ENCODE measurements at places on chromosomes 11 and 22.
A peak's percentile ranks its signal among the peaks of the same experiment; 100 is the strongest.

GRCh38 chr11:65900125-65900898 lies at the start of gene FOSL1:
Gene FOSL1 (minus strand): TSS chr11:65900388. CDS start chr11:65900339, 49 bp downstream.
- DNase-seq = peak; percentile 91

GRCh38 chr11:118621071-118621783 lies 13.8 kb downstream of the PHLDB1 start:
- DNase-seq = no peak

GRCh38 chr11:93547028-93547427 lies 3.8 kb upstream of the SMCO4 start:
- DNase-seq = no peak

DNA sequence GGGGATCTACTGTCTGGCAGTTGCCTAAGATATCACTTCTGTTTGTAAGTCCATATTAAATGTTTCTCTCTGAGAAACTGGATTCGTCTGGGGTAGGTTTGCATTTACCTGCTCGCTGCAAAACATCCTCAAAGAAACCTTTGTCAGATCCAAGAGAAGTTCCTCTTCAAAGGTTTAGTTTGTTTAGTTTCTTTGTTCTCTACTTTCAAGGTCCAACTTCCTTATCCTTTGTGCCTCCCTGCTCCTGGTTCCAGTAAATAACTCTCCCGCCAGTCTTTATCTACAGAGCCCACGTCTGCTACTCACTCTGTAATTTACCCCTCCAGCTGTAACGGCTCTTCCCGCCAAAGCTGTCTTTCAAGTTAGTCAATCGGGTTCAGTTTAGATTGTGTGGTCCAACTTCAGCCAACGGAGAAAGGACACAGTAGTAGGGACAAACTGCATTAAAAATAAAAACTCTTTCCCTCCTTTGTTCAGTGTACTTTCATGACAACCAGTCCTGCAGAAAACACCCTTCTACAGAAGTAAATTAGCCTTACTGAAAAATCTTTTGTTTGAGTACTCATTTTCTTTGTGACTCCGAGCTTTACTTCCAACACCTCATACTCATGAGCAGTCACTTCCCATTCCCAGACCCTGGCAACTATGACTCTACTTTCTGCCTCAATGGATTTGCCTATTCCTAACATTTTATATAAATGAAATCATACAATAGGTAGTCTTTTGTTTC lies 41.0 kb downstream of the TMPRSS5 start:
- no peak for DNase-seq

DNA sequence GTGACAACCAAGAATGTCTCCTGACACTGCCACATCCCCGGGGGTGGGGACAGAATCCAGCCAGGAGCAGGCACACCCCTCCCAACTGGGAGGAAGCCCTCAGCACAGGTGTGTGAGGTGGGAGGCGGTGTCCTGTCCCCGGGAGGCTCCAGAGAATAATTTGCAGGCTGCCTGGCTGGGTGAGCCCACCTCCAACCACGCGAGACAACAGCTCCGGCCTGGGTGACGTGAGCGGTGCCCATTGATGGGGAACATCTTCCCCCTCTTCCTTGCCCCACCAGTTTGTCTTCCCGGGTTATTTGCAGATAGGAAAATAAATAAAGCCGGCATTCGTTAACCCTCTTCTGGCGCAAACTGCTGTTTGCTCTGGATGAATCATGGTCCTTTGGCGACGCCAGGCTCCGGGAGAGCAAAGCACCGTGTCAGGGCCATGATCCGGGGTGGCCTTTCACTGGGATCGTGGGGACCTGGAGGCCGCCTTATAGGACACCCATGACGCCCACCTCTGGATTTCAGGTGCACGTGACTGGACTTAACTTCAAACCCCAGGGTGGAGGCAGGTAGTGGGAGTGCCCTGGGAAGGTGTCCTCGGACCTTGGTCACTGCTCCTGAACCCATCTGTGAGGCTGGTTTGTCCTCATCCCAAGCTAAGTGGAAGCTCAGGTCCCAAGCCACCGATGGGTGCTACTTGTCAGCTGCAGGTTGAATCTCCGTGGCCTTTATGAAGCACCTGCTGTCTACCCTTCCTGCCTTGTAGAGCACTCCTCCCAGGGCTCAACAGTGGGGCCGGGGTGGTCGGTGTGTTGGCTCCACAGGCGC lies 13.9 kb downstream of the CCND1 start:
- DNase-seq = no peak

- DNase-seq = no peak
These were observed 23.4 kb upstream of the RASD2 start for GRCh38 chr22:35517207-35517606.

DNA sequence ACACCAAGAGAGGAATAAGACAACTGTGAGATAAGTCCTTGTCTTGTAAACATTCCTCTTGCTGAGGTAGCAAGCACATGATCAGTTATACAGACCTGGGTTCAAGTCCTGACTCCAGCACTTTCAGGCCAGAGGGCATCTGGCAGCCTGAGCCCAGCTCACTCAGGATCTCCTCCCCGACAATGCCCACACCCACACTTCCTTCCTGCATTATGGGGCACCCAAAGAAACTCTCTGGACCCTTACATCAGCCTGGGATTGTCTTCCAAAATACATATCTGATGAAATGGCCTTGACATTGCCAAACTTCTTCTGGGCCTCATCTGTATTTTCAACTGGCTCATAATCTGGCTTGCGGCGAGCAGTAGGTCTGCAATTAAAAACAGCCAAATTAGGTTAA lies 48.6 kb downstream of the ARFGAP3 start:
- DNase-seq = no peak

- DNase-seq = no peak
These were observed 845.3 kb downstream of the FAM181B start for GRCh38 chr11:81888391-81888790.

- no peak for DNase-seq
These were observed 1.9 kb downstream of the TMA7B start for GRCh38 chr22:39962071-39962470.

GRCh38 chr22:29074276-29074772 lies 1.5 kb downstream of the KREMEN1 start:
- no peak for DNase-seq

GRCh38 chr22:36467946-36468345 lies 13.5 kb downstream of the TXN2 start:
- no peak for DNase-seq

GRCh38 chr11:126115816-126116331 lies 53.2 kb upstream of the CDON start:
- no peak for DNase-seq

- DNase-seq = peak; percentile 80
These were observed 25.8 kb downstream of the DDIAS start for GRCh38 chr11:82927264-82927880.

DNA sequence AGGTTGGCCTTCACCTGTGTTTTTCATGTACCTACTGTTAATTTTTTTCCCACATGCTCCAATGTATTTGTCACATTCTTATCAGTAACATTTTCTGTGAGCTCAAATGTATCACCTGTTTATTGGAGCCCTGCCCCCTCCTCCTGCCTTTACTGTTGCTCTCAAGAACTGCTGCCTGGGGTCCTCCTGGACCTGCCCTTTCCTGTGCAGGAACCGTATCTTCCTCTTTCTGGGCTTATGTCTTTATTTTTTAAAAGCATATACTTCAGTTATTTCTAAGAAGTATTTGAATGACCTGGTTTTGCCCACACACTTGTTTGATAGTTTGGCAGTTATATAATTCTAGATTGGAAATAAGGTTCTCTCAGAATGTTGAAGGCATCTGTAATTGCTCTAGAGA lies 5.9 kb downstream of the FAM118B start:
- DNase-seq = no peak

- no peak for DNase-seq
These were observed 549.0 kb upstream of the LUZP2 start for GRCh38 chr11:23947883-23948282.

DNA sequence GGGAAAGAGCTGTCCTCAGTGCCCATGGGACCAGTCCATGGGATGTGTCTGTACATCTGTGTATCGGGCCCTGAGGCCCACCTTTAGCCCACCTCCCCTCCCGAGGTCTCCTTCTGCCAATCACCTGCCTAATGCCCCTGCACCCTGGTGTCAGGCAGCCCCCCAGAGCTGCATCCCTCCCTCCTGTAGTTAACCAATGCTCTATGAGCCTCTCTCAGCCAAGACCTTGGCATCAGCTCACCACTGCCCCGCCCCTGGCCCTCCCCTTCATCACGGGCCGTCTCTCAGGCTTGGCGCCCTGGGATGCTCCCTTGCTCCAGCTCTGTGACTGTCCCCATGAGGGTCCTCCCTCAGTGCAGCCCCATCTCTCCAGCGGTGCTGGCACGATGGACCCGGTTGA lies 18.5 kb downstream of the MGAT3 start:
- DNase-seq = no peak

DNA sequence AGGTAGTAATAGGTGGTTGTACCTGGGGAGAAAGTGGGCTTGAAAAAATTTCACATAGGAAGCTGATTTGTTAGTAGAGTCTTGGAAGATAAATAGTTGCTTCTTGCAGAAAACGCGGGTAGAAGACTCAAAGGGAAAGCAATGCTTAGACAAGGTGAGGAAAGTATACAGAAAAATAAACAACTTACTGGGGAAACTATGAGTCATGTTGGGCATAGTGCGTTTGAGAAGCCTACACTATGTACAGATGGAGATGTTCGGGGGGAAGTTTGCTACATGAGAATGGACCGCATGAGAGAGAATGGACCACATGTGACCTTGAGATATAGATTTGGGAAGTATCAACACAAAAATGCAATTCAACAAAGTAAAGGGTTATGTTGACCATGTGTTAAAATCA lies 86.7 kb upstream of the DDI1 start:
- DNase-seq = no peak

GRCh38 chr22:17785185-17786184 lies 11.2 kb upstream of the BID start:
- peak; percentile 61 for DNase-seq

DNA sequence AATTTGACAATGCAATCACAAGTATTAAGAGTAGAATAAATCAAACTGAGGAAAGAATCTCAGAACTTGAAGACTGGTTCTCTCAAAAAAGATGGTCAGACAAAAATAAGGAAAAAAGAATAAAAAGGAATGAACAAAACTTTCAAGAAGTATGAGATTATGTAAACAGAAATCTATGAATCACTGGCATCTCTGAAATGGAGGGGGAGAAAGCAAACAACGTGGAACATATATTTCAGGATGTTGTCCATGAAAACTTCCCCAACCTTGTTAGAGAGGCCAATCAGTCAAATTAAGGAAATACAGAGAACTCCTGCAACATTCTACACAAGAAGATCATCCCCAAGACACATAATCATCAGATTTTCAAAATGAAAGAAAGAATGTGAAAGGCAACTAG lies 235.7 kb downstream of the SBF2 start:
- no peak for DNase-seq

- peak; percentile 55 for DNase-seq
These were observed 172.5 kb downstream of the TBC1D22A start for GRCh38 chr22:46934746-46935491.

DNA sequence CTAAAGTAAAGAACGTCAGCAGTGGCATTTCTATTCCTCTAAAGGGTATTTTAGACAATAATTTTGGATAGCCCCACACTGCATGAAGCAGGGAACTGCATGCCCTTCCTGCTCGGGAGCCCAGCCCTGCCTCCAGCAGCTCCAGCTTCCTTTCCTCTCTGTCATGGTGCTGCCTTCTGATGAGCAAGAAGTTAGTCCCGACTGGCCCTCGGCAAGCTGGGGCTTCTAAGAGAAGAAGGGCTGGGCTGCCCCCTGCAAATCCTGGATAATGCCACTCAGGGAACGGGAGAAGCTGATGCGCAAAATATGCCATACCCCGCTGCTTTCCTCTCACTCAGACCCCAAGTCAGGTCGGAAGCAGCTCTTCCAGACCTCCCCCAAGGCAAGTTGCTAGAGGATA lies 296.4 kb downstream of the ETS1 start:
- DNase-seq = no peak

DNA sequence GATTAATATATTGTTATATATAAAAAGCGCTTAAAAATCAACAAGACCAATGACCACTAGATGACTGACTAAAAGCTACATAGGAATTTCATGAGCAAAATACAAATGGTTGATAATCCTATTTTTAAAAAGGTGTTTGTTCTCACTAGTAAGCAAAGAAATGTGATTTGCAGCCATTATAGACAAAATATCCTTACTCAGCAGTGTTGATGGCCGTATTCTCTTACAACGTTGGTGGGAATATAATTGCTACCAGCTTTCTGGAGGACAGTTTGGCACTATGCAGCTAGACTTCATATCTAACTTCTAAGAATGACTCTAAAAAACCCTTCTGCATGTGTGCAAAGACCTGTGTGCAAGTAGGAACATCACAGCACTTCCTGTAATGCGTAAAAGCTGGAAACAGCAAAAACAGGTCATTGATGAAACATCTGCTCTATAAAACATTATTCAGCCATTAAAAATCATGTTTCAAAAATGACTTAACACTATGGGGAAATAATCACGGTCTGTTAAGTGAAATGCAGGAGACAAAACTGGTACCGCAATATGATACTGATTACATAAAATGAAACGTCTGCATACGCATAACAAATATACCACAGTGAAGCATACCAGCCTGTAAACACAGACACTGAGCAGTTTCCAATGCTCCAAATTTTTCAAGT lies 70.1 kb upstream of the LINC01488 start:
- no peak for DNase-seq

- no peak for DNase-seq
These were observed 107.7 kb upstream of the CLMP start for GRCh38 chr11:123302751-123303195.

DNA sequence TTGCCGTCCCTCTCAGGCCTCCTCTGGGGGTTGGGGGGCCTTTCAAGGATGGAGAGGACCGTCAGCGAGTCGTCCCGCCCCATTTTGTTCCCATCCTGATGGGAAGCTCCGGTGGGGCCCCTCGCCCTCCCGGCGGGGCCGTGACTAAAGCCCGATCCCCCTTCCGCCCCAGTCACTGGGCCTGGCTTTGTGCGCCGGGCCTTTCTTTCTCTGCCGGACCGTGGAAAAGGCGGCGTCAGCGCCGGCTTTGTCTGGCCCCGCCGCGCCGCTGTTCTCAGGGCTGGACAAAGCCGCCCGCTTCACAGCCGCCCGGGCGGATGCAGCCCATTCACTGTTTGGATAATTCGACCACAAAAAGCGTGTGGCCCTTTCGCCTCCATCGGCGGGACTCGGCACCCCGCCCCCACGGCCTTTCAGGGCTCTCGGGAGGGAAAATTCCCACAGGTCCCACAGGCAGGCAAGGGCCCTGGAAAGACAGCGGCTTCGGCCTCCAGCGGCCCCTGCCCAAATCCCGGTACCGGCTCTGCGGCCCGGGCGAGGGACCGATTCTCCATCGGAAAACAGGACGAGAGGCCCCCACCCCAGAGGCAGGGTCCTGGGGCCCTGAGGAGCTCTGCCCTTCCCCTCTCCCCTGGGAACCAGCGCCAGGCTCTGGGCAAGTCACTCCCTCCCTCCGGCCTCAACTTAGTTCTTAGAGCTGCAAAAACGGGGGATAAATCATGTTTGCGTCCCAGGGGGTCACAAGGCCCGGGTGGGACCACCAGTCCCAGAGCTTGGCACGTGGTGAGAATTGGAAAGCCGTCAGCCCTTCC lies 87.2 kb downstream of the WNT7B start:
- DNase-seq = no peak
